ENCODE measurements at places on chromosomes 12 and 14. TPM values are rescaled to one million over a fixed set of nuclear protein-coding genes. Genes with fewer than 3 reads are reported as not detected.

DNA sequence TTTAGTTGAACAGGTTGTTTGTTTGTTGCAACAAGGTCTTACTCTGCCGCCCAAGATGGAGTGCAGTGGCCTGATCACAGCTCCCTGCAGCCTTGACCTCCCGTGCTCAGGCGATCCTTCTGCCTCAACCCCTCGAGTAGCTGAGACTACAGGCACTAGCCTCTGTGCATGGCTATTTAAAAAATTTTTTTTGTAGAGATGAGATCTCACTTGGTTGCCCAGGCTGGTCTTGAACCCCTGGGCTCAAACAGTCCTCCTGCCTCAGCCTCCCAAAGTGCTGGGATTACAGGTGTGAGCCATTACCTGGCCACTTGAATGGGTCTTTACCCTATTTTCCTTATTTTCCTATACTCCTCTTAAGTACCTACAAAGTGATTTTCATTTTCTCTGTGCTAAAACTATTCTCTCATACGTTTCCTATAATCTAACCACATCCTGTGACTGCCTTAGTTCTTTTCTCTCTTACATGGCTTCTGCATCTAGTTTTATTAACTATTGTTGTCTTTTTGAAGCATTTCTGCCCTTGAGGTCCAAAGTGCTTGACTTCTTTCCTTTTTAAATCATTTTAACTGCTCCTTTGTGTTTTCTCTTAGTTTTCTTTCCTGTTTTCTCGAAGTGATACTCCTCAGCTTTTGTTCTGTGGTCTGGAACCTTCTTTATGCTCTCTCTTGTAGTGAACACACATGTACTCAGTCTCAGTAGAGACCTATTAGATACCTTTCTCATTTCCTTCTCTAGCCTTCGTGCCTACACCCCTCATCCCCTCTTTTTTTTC, 14.1 kb downstream of the GPX2 start:
- DNase-seq: no peak

DNA sequence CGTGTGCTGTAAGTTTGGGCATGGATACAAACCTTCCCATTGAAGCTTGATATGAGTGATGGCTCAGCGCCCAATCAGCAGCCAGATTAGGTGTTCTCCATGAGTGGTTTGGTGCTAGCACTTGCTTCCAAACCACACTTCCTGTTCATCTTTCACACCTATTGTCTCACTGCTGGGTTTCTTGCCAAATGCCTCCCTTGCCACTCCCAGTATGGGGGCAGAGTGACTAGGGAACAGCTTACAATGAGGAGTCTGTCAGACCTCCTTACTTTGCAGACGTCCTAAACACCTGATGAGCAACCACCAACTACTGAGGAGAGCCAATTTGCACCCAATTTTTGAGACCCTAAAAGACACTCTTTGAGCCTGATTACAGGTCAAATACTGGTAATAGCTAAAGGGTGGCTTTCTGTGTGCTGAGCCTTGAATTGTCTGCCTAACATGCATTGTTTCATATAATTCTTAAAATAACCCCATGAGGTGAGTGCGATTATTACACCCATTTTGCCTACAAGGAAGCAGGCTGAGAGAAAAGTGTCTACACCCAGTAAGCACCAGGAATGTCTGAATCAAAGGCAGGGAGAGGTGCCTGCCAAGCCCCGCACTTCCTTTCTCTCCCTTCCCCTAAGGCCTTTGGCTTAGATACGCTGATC, 48.4 kb upstream of the FOS start:
- peak; percentile 42 for DNase-seq

DNA sequence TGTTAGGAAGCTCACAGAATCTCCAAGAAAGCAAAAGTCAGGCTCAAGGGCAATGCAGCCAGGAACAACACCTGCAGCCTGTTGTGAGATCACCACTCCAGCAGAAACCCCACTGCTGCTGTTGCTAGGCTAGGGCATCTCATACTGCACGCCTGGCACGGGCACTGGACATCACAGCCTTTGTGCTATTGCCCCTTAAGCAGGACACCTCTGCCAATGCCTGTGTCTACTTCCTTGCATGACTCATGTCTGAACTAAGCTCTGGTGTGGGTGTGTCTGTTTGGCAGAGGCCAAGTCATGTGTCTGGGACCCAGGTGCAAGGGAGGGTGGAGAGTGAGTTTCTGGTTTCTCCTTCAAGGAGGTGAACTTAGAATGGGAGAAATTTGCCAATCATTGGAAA, 10.0 kb upstream of the DDX47 start:
- peak; percentile 54 for DNase-seq

DNA sequence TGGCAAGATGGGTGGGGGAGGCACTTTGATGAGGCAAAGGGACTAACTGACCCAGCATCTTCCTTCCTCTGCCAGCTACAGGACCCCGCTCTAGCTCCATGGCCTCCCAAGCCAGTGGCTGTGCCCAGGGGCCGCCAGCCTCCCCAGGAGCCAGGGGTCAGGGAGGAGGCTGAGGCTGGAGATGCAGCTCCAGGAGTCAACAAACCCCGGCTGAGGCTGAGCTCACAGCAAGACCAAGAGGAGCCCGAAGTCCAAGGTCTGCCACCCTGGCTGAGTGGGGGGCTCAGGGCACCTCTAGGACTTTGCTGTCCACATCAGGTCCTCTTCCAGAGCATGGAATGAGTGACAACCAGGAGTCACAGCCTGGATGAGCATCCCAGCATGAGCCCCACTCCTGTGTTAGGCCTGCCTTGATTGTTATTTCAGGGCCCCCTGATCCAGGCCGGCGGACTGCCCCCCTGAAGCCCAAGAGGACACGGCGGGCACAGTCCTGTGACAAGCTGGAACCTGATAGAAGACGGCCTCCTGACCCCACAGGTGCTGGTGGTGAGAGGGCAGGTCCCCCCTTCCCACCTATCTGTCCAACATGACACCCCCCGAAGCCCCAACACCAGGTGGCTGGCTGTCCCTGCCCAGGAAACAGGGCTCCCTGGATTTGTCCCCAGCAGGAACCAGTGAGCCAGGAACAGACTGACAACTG, 2.5 kb upstream of the CPNE6 start:
- no peak for DNase-seq

GRCh38 chr12:73514672-73515071, 1023.0 kb upstream of the ATXN7L3B start:
- no peak for DNase-seq

DNA sequence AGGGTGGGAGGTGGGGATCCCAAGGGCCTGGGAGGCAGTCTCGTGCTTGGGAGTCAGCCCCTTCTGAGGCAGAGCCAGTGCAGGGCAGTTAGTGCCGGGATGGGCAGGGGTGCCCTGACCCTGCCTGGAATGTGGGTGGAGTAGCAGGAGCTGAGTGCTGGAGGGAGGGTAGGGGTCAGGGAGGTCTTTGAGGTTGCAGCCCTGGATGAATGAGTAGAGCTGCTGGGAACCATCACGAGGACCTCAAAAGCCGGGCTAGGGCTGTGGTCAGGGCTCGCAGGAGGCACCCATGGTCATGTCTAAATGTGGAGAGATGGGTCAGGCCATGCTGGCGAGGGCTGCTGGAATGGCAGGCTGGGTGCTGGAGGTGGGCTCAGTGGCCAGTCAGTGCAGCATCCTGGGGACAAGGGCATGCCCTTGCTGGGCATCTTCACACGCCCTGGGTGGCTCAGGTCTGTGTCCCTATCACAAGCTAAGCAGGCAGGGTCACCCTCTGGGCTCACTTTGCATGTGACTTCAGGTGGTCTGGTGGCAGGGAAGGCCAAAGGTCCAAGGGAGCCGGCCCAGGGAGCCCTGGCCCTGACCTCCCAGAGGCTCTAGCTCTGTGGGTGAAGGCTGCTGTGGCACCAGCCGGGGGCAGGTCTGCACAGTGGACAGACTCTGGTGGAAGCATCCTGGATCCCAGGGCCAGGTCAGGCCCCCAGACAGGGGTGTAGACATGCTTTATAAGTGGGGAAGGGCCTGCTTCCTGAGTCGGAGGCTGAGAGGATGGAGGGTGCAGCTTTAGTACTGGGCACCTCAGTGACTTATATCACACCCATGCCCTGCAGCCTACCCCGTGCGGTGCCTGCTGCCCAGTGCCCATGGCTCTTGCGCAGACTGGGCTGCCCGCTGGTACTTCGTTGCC, 24.5 kb downstream of the PAPLN start:
- no peak for DNase-seq

GRCh38 chr14:25803386-25804018, 753.6 kb upstream of the STXBP6 start:
- no peak for DNase-seq

DNA sequence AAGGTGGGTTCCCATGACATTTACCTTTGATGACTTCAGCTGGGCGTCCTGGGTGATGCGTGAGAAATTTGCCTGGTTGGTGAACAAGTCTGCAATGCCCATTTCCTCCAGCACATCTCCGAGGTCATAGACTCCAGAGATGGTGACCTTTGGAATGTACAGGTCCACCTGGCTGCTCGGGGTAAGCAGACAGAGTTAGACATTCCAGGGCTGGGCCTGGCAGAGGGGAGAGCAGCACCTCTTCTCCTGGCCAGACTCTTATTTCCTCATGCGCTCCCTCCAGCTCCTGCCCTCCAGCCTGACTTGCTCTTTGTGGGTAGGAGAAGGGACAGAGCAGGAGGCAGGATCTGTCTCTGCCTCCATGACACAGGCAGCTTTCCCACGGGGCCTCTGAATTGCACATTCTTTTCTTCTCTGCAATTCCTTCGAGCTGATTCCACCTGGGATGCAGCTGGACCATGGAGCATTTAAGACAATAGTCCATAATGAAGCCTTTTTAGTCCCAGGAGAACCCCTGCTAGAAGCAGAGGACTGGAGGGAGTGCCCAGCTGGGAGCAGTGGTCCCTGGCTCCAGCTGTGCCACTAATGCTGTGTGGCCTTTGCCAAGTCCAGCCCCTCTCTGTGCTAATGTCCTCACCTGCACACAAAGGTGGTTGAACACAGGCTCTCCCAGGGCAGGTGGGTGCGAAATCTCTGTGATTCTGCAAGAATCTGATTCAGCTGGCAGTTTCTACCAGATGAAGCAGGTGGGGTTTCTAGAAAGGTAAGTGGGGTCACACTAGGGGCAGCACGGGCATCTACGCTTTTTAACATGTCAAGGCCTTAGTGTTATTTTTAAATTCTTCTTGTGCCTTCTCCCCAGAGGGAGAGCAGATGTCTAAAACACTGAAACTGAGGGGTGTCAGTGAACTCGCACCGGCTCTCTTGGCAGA, 13.2 kb upstream of the SERPINA10 start:
- no peak for DNase-seq

DNA sequence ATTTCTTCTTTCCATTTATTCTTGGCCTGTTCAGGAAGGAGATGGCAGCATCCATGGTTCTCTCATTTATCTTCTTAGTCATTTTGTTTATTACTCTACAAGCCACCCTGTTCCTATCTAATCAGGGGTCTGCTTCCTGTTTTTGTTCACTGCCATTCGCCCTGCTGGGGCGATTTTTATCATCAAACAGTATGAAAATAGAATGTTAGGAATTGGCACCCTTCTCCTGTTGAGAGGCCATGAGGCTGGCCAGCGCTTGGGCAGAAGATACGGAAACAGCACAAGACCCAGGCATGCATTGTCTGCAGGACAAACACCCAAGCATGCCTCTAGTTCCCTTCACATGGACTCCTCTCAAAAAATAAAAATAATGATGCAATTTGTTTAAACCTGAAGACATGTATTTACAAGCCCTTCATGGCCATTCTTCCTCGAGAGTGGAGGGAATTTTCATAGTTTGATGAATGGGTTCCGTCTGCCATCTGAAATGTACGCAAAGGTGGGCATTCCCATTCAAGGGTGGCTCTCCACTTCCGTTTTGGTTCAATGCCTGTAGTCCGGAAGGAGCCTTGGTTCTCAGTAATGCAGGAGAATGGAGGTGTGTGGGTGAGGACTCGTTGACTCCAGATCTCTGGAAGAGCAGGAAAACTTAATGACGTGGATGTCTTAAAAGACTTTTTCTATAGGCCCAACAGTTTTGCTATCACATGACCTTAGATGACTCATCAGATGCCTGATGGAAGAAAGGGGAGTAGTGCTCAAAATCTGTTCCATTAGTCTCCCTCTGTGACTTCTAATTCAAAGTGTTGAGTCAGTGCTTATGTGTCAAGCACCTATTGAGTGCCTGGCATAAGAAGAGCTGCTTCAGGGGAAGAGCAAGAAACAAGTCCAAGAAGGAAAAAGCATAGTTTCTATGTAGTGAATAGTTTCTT, 252.4 kb upstream of the TBX3 start:
- DNase-seq: no peak

- DNase-seq: no peak
These were observed 323.6 kb downstream of the ZFP36L1 start for GRCh38 chr14:68469208-68469713.

DNA sequence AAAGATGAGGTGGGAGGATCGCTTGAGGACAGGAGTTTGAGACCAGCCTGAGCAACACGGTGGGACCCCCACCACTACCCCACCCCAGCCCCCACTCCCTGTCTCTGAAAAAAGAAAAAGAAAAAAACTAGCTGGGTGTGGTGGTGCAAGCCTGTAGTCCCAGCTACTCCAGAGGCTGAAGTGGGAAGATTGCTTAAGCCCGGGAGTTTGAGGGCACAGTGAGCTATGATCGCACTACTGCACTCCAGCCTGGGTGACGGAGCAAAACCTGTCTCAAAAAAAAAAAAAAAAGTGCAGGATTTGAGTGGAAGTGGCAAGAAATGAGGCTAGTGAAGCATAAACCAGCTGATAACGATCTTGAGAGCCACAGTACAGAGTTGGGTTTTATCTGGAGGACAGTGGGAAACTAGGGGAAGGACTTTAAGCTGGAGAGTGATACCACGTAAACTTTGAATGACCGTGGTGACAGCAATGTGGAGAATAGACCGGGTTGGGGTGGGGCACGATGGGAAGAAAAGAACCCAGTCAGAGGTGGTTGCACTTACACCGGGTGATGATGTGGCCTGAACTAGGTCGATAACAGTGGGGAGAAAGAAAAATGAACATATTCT, 85.3 kb downstream of the TMEM260 start:
- no peak for DNase-seq

DNA sequence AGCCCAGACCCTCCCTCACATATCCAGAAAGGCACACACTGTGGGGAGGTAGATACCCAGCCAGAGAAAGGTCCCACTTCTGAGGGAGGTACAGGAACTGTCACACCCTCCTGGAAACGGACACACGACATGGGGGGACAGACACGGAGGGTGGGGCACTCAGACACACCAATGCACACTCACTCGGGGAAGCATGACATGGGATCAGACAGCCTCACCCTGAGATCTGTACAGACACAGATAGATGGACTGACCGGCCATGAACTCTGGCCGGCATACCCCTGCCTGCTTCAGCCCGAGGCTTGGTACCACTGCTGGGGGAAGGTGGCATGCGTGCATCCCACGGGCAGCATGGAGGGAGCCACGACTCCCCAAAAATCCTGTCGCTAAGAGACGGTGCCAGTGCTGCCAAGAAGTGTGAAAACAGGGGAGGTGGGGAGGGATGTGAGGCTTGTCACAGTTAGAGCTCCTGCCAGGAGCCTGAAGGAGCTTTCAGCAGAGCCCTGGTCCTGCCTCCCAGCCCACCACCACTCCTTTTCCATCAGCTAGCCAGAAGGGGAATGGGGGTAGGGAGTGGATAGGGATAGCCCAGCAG, 571 bp downstream of the CPNE6 start:
- no peak for DNase-seq

GRCh38 chr14:76997257-76997970, 31.1 kb downstream of the IRF2BPL start:
- no peak for DNase-seq

GRCh38 chr12:119819322-119819721, 57.8 kb downstream of the CIT start:
- no peak for DNase-seq

The ASCL4 gene
- total RNA-seq: not detected

The ACSM4 gene
- total RNA-seq: not detected

The KRT2 gene
- total RNA-seq: not detected

The PRMT5 gene
- 79.2 TPM for total RNA-seq
